GM23248 (cell line): ENCODE measurements at places on chromosomes 6 and 20. TPM values are rescaled to one million over a fixed set of nuclear protein-coding genes. Genes with fewer than 3 reads are reported as not detected.

DNA sequence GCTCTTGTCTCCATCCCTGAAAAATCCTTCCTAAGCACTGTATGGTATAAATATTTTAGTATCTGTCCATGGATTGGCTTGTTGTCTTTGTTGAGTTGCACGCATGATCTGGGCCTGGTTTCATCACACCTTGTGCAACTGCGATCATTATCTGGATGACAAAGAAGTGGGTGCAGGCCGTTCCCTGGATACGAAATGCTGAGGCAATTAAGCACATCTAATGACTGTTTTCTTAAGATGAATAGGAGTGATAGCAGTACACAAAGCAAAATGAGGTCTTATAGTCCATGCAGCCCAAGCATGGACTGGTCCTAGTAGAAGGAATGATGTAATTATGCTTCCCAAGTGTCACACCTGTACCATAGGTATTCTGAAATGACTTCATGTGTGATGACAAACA is 47.8 kb downstream of the SLC35D3 start:
- no peak for DNase-seq

DNA sequence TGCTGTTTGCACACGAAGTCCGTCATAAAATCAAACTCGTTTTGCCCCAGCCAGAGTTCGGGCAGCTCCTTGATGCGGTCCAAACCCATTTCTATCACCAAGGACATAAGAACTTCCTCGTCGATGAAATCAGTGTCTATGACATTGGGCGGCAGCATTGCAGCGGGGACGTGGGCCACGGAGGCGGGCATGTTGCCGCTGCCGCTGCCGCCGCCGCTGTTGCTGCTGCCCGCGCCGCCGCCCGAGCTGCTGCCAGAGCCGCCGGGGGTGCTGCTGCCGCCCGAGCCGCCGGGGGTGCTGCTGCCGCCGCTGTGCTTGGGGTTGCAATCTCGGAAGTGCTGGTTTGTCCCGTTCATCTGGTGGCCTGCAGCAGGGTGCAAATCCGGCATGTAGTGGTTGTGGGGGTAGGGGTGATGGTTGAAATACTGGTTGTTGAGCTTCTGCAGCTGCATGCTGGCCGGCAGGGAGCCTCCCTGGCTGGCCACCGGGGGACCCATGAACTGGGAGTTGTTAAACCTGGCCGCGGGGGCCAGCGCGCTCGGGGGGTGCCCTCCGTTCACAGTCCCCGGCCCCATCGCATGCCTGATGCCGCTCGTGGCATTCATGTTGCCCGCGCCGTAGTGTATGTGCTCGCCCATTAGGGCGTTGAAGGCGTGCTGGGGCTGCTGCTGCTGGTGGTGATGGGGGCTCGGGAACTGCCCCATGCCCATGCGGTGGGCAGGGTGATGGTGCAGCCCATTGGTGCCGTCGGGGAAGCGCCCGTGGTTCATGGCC is 1.1 kb downstream of the CITED2 start:
- DNase-seq: peak; percentile 79

DNA sequence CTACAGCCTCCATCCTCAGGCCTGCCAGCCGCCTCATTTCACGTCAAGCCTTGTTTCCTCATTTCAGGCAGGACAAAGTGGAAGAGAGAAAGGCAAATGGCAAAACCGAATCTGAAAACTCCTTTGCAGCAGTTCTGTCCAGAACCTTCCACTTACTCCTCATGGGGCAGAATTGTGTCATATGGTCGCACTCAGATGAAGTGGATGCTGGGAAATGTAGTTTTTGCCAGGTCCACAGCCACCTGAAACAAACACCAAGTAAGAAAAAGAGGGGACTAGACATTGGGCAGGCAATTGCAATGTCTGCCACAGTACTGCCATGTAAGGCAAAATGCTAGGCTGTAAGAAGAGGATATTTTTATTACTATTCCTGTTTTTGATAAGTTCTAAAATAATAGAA is 44.9 kb downstream of the ISM1 start:
- no peak for DNase-seq

The LAMA4 gene
- 429 and 440 TPM in 2 replicates for total RNA-seq

The CAPN11 gene
- under 0.01 TPM in 1 of 2 replicates, not detected in the other for total RNA-seq

DNA sequence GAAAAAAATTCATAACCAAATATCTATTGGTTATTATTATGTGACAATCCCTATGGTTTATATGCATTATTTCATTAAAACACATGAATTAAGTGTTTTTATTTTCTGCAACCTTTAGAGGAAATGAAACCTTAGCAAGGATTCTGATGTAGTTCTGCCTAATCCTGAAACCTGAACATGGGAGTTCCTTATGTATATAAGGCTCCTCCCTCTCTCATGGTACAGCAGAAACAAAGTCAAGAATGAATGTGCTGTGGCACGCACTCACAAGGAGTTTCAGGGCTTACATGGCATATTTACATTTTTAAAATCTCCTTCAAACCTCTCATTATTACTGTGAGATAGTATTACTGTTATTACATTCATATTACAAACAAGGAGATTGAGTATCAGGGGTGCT is 426.4 kb upstream of the CITED2 start:
- no peak for DNase-seq
